ENCODE measurements at places on chromosomes 16 and 17. TPM values are rescaled to one million over a fixed set of nuclear protein-coding genes. Genes with fewer than 3 reads are reported as not detected.

- H3K27me3 ChIP-seq: peaks cover 8% of the 10 kb centered on the region
- no peak for DNase-seq
- H3K4me1 ChIP-seq: peaks cover 5% of the 10 kb centered on the region
- no peak overlapping the region for H3K27ac ChIP-seq
Measured at GRCh38 chr17:74045608-74046280, 157.7 kb upstream of the RPL38 start.

DNA sequence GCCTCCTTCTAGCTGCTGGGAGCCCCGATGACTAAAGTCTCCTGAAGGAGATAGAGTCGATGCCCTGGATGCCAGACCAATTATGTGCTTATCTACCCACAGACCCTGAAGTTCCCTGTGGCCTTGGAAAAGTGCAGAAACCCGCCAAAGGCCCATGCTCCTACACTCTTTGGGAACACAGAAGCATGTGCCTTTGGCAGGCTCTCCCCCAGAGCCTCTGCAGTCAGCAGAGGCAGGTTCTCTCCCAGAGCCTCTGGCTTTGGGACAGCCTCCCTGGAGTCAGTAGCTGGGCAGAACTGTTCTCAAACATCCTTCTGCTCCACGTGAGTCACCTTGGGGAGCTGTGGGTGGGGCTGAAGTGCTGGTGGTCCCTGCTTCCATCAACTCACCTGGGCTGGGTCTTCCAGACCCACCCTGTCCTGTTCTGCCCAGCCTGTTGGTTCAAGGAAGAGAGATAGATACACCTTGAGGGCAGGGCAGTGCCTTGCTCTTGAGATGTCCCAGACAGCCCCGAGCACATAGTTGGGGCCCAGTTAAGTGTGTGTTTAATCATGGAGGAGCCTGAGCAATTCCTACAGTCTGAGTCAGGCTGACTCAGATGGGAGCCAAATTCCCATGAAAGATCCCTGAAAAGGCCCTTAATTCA lies 3.2 kb upstream of the CDK5RAP3 start:
- H3K36me3 ChIP-seq: no peaks in the 10 kb centered on the region
- peaks cover 17% of the 10 kb centered on the region for H3K4me1 ChIP-seq
- H3K27me3 ChIP-seq: peaks cover 1% of the 10 kb centered on the region

DNA sequence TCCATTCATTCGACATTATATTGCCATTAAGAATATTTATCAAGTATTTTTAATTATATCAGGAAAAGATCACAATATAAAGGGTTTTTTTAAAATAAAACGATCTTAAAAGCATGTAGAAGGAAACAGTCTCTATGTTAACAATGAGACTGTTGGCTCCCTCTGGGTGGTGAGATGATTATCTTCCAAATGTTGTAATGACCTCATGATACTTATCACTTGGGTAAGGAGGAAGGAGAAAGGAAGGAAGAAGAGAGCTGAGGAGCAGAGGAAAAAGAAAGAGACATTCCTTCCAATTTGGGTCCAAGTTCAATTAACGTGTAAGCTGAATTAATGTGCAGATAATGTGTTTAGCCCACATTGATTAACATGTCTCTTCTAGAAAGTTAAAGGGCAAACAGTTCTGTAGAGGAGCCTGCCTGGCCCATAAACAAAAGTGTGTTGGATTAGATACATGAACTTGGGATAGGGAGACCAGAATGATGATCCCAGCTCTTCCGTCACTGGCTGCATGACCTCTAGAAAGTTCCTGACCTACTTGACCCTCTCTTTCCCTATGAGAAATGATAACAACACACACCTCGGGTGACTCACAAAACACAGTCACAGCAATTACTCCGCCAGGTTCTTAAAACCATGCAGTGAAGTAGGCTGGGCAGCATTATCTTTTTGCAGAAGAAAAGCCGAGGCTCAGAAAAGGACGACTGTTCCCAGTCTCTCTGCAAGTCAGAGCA lies 32.0 kb downstream of the PIMREG start:
- no peak for DNase-seq
- H3K4me3 ChIP-seq: no peak overlapping the region

GRCh38 chr17:62895320-62896301 lies 70.4 kb upstream of the TANC2 start:
- H3K36me3 ChIP-seq: no peaks in the 10 kb centered on the region
- H3K4me3 ChIP-seq: no peak overlapping the region
- no peak for DNase-seq
- H3K27me3 ChIP-seq: peaks cover 4% of the 10 kb centered on the region
- peaks cover 6% of the 10 kb centered on the region for H3K4me1 ChIP-seq

GRCh38 chr17:75812096-75813013 lies 27.7 kb downstream of the UNK start:
- no peak for DNase-seq
- no peak overlapping the region for H3K4me3 ChIP-seq
- H3K36me3 ChIP-seq: peaks cover 18% of the 10 kb centered on the region
- H3K4me1 ChIP-seq: peaks cover 4% of the 10 kb centered on the region
- no peak overlapping the region for H3K27ac ChIP-seq

Gene DUXB
- total RNA-seq: not detected

- no peak overlapping the region for H3K27ac ChIP-seq
- peaks cover 84% of the 10 kb centered on the region for H3K36me3 ChIP-seq
- no peaks in the 10 kb centered on the region for H3K27me3 ChIP-seq
- no peak overlapping the region for H3K4me3 ChIP-seq
- peaks cover 49% of the 10 kb centered on the region for H3K4me1 ChIP-seq
Measured at GRCh38 chr16:27429981-27430441, 28.0 kb downstream of the IL21R start.

DNA sequence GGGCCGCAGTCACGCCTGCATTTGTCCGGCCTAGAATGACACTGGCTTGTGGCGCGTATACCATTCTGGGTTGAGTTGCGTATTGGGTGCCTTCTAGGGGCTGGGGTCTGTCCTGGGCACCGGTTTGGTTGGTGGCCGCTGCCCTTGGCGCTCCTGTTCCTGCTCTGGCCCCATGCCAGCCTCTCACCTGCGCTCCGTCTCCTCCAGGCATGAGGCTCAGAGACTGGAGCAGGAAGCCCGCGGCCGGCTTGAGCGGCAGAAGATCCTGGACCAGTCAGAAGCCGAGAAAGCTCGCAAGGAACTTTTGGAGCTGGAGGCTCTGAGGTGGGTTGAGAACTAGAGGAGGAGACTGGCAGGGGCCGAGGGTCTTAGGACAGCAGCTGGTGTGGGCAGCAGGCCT lies 17.4 kb downstream of the CDIPT start:
- no peak for DNase-seq
- H3K4me3 ChIP-seq: no peak overlapping the region
- H3K27ac ChIP-seq: no peak overlapping the region
- H3K4me1 ChIP-seq: peaks cover 5% of the 10 kb centered on the region
- H3K27me3 ChIP-seq: no peaks in the 10 kb centered on the region
- H3K36me3 ChIP-seq: peaks cover 54% of the 10 kb centered on the region

Gene GRAPL
- total RNA-seq: 5.3 TPM

- H3K4me3 ChIP-seq: no peak overlapping the region
- no peaks in the 10 kb centered on the region for H3K4me1 ChIP-seq
- H3K36me3 ChIP-seq: no peaks in the 10 kb centered on the region
- no peak overlapping the region for H3K27ac ChIP-seq
- H3K27me3 ChIP-seq: no peaks in the 10 kb centered on the region
Measured at GRCh38 chr16:628321-629061, 2.3 kb upstream of the WFIKKN1 start.

GRCh38 chr17:55272711-55273578 lies 8.2 kb downstream of the HLF start:
- H3K27ac ChIP-seq: no peak overlapping the region
- H3K27me3 ChIP-seq: peaks cover 63% of the 10 kb centered on the region
- H3K4me1 ChIP-seq: peaks cover 3% of the 10 kb centered on the region

GRCh38 chr17:4326608-4327007 lies 39.9 kb downstream of the UBE2G1 start:
- DNase-seq: no peak
- no peak overlapping the region for H3K27ac ChIP-seq
- H3K4me1 ChIP-seq: peaks cover 23% of the 10 kb centered on the region
- no peak overlapping the region for H3K4me3 ChIP-seq

DNA sequence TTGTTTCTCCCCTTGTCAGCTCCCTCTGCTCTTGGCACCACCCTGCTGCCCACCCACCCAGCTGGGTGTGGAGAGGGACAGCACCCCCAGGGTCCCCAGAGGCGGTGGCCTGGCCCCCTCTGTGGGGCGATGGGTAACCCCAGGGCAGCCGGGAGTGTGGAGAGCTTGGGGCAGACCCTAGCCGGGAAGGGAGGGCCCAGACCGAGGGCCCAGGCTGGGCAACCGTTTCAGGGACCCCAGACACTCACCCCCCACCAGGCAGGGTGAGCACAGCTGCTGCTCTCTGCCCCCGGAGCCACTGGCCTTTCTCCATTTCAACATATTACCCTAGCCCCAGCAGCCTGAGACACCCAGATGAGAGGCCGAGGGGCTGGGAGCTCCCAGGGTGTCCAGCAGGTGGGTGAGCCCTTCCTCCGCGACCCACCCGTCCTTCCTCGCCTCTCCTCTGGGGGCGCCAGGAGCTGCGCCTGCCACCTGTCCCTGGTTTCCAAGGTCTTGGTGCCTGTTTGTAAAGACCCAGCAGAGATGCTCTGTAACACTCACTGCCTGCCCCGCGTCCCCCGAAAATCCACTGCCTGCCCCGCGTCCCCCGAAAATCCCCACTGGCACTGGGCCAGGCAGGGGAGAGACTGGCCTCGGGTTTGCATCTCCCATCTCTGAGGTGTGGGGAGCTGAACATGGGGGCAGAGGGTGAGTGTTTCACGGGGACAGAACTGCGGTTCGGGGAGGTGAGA lies 45.4 kb downstream of the BAHCC1 start:
- no peak for DNase-seq

- H3K4me1 ChIP-seq: peaks cover 18% of the 10 kb centered on the region
- H3K36me3 ChIP-seq: no peaks in the 10 kb centered on the region
- H3K27ac ChIP-seq: no peak overlapping the region
- no peak for DNase-seq
Measured at GRCh38 chr16:53740476-53740875, 36.5 kb downstream of the FTO start.

DNA sequence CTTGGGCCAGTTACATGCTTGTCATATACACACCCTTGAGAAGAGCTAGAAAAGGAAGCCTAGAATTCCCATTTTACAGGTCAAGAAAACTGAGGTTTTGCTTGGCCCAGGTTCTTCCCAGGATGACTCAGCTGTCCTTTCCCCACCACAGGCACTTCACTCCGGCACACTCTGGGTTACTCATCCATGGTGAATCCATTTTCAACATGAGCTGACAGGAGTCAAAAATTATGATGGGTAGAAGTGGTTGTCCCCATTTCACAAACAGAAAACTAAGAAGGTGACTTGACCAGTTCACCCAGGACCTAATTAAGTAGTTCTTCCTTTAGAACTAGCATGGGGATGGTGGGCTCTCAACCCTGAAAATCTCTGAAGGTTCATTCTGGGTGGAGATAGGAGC lies 67.2 kb downstream of the USP22 start:
- peaks cover 2% of the 10 kb centered on the region for H3K4me1 ChIP-seq
- peaks cover 33% of the 10 kb centered on the region for H3K27me3 ChIP-seq
- H3K27ac ChIP-seq: no peak overlapping the region
- no peak overlapping the region for H3K4me3 ChIP-seq

- H3K4me3 ChIP-seq: no peak overlapping the region
- no peak for DNase-seq
- no peak overlapping the region for H3K27ac ChIP-seq
- peaks cover 47% of the 10 kb centered on the region for H3K27me3 ChIP-seq
- H3K4me1 ChIP-seq: peaks cover 3% of the 10 kb centered on the region
Measured at GRCh38 chr17:66942451-66943264, 21.8 kb upstream of the CACNG4 start.

GRCh38 chr16:4868026-4868425 lies 20.7 kb downstream of the UBN1 start:
- DNase-seq: no peak
- H3K36me3 ChIP-seq: peaks cover 60% of the 10 kb centered on the region
- no peak overlapping the region for H3K4me3 ChIP-seq
- H3K27ac ChIP-seq: no peak overlapping the region
- H3K27me3 ChIP-seq: no peaks in the 10 kb centered on the region

GRCh38 chr16:84563786-84564420 lies 54.0 kb downstream of the COTL1 start:
- H3K36me3 ChIP-seq: peaks cover 65% of the 10 kb centered on the region
- H3K27ac ChIP-seq: no peak overlapping the region
- no peak overlapping the region for H3K4me3 ChIP-seq
- DNase-seq: no peak
- peaks cover 10% of the 10 kb centered on the region for H3K4me1 ChIP-seq

DNA sequence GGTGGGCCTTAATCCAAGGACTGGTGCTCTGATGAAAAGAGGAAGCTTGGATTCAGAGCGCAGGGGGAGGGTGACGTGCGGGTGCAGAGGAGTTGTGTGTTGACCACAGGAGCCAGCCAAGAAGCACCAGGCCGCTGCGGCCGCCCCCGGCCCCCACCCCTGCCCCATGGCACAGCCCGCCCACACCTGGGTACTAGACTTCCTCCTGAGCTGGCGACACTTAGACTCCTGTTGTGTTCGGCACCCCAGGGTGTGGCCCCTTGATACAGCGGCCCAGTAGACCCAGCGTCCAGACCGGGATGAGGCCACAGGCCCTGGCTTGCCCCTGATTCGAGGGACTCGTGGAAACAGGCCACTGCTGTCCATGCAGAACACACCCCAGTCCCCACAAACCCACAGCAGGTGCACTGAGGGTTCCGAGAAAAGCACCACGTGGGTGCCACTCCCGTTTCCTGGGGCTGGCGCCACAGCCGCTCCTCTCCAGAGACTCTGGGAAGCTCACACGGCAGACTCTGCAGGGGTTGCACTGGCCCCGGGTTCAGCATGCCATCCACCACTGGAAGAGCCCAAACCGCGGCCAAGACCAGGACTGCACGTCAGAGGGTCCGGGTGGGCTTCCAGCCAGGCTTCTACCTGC lies 5.7 kb upstream of the SNAI3 start:
- DNase-seq: peak; percentile 36
- H3K27me3 ChIP-seq: no peaks in the 10 kb centered on the region
- H3K27ac ChIP-seq: peak overlapping the region; percentile 42
- no peak overlapping the region for H3K4me3 ChIP-seq

- H3K27ac ChIP-seq: peak overlapping the region; percentile 94
- H3K27me3 ChIP-seq: no peaks in the 10 kb centered on the region
- peak overlapping the region; percentile 65 for H3K4me3 ChIP-seq
- H3K36me3 ChIP-seq: peaks cover 3% of the 10 kb centered on the region
Measured at GRCh38 chr17:40542558-40543411, 22.5 kb downstream of the CCR7 start.

GRCh38 chr16:4409081-4409932 lies 7.1 kb downstream of the CORO7 start:
- H3K27me3 ChIP-seq: no peaks in the 10 kb centered on the region
- peaks cover 46% of the 10 kb centered on the region for H3K36me3 ChIP-seq
- no peak overlapping the region for H3K27ac ChIP-seq
- H3K4me1 ChIP-seq: peaks cover 16% of the 10 kb centered on the region
- H3K4me3 ChIP-seq: no peak overlapping the region
- DNase-seq: no peak

- DNase-seq: no peak
- no peak overlapping the region for H3K4me3 ChIP-seq
- H3K4me1 ChIP-seq: peaks cover 37% of the 10 kb centered on the region
Measured at GRCh38 chr17:16282522-16282921, 65.5 kb downstream of the PIGL start.

Gene TMEM88
- 4.1 TPM for total RNA-seq

Gene ITGAD
- total RNA-seq: 0.18 TPM
